Activated T-cell treated with anti-CD3 and anti-CD28 coated beads, Interleukin-2, amount 50 U/mL, for 24 hours (primary cell): ENCODE measurements at places on chromosomes 16 and 17.

- no peak overlapping the region for H3K4me3 ChIP-seq
- no peaks in the 10 kb centered on the region for H3K4me1 ChIP-seq
- DNase-seq, result no peak
These were observed 13.2 kb downstream of the NGFR start for GRCh38 chr17:49508061-49508865.

DNA sequence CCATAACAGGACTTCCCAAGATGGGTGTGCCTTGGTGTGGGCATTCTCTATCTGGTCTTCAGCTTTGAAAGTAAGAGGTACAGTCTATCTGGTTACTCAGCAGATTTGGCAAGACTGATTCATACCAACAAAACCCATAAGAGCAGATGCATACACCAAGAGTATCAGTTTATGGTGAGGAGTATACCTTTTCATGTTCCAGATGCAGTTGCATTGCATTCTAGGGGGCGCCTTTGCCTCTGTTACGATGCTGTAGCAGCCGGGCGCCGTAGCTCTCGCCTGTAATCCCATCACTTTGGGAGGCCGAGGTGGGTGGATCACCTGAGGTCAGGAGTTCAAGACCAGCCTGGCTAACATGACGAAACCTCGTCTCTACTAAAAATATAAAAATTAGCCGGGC, 31.1 kb upstream of the CARMIL2 start:
- H3K4me1 ChIP-seq, result peaks cover 7% of the 10 kb centered on the region
- no peak overlapping the region for H3K27ac ChIP-seq
- peaks cover 86% of the 10 kb centered on the region for H3K36me3 ChIP-seq
- H3K27me3 ChIP-seq, result no peaks in the 10 kb centered on the region

DNA sequence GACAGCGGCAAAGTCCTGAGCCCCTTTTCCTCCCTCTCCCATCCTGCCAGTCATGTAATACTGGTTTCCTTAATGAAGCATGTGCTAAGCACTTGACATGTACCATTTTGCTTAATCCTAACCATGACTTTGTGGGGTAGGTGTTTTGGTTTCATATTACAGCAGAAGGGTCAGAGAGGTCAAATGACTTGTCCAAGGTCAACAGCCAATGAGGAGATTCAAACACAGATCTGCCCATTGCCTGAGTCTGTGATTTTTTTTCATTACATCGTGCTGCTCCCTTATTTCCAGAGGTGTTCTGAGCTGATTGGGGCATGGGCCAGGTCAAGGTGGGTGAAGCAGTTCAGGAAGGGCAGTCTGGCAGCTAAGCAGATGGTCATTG, 17.6 kb upstream of the PHF12 start:
- peaks cover 6% of the 10 kb centered on the region for H3K27me3 ChIP-seq
- H3K36me3 ChIP-seq, result no peaks in the 10 kb centered on the region
- H3K4me1 ChIP-seq, result no peaks in the 10 kb centered on the region
- H3K4me3 ChIP-seq, result no peak overlapping the region
- no peak overlapping the region for H3K27ac ChIP-seq

DNA sequence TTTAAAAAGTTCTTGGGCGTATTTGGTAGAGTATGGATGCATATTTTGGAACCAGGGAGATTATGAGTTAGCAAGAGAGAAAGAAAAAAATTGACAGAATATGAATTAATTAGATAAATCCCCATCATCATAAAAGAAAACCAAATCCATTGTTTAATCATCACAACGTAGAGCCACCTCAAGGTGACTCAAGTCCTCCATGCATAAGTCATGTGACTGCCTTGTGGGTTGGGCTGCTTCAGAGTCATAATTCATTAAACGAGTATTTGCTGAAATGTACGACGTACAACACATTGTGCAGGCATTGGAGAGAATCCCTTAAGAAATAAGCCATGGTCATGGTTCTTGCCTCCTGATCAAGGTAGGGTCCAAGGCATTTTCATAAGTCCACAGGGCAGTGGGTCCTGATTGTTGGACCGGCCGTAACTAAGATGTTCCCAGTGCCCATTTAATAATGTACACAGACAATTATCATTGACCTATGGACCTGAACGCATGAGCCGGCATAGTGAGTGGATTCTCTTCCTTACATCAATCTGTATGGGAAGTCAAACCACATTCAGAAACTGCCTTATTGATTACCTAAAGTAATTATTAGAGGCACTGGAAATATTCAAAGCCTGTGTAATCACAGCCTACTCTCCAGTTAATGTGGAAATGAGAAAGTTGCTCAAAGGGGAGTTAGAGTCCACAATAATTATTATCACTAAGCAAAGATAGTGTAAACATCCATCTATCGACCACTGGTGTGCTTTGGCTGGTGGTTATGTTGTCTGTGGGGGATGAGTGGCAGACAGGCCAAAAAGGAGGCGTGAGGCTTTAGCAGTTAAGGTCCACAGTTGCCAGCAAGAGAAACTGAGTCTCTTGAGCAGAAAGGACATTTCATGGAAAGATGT, 165.4 kb downstream of the PITPNC1 start:
- H3K4me1 ChIP-seq, result peaks cover 21% of the 10 kb centered on the region
- no peak overlapping the region for H3K4me3 ChIP-seq
- no peak for DNase-seq
- peak overlapping the region; percentile 41 for H3K27ac ChIP-seq
- no peaks in the 10 kb centered on the region for H3K27me3 ChIP-seq

GRCh38 chr17:69540356-69540755, 125.9 kb downstream of the MAP2K6 start:
- H3K4me1 ChIP-seq, result peaks cover 12% of the 10 kb centered on the region
- no peak for DNase-seq
- peaks cover 58% of the 10 kb centered on the region for H3K36me3 ChIP-seq
- H3K27ac ChIP-seq, result no peak overlapping the region

- H3K36me3 ChIP-seq, result no peaks in the 10 kb centered on the region
- no peaks in the 10 kb centered on the region for H3K27me3 ChIP-seq
- H3K27ac ChIP-seq, result no peak overlapping the region
These were observed 1036.6 kb downstream of the CDH11 start for GRCh38 chr16:64085296-64085695.

- no peaks in the 10 kb centered on the region for H3K27me3 ChIP-seq
- peak overlapping the region; percentile 88 for H3K27ac ChIP-seq
- peak overlapping the region; percentile 58 for H3K4me3 ChIP-seq
These were observed 2.9 kb downstream of the CDIP1 start for GRCh38 chr16:4535627-4536108.

- H3K4me1 ChIP-seq, result no peaks in the 10 kb centered on the region
- no peaks in the 10 kb centered on the region for H3K27me3 ChIP-seq
- H3K4me3 ChIP-seq, result no peak overlapping the region
- H3K36me3 ChIP-seq, result no peaks in the 10 kb centered on the region
- no peak overlapping the region for H3K27ac ChIP-seq
- DNase-seq, result no peak
These were observed 22.5 kb upstream of the CACNG1 start for GRCh38 chr17:67021743-67022450.

GRCh38 chr17:49545806-49546545, 29.7 kb upstream of the NXPH3 start:
- DNase-seq, result no peak
- H3K4me3 ChIP-seq, result no peak overlapping the region
- no peaks in the 10 kb centered on the region for H3K36me3 ChIP-seq
- no peaks in the 10 kb centered on the region for H3K4me1 ChIP-seq

- H3K36me3 ChIP-seq, result peaks cover 34% of the 10 kb centered on the region
- peak overlapping the region; percentile 87 for H3K27ac ChIP-seq
- DNase-seq, result no peak
- peaks cover 61% of the 10 kb centered on the region for H3K4me1 ChIP-seq
These were observed 151.9 kb downstream of the MSI2 start for GRCh38 chr17:57408071-57408811.
